ENCODE measurements at places on chromosomes 6 and 20.

GRCh38 chr6:68632734-68633133, 2.3 kb upstream of the ADGRB3 start:
- no peak for DNase-seq

DNA sequence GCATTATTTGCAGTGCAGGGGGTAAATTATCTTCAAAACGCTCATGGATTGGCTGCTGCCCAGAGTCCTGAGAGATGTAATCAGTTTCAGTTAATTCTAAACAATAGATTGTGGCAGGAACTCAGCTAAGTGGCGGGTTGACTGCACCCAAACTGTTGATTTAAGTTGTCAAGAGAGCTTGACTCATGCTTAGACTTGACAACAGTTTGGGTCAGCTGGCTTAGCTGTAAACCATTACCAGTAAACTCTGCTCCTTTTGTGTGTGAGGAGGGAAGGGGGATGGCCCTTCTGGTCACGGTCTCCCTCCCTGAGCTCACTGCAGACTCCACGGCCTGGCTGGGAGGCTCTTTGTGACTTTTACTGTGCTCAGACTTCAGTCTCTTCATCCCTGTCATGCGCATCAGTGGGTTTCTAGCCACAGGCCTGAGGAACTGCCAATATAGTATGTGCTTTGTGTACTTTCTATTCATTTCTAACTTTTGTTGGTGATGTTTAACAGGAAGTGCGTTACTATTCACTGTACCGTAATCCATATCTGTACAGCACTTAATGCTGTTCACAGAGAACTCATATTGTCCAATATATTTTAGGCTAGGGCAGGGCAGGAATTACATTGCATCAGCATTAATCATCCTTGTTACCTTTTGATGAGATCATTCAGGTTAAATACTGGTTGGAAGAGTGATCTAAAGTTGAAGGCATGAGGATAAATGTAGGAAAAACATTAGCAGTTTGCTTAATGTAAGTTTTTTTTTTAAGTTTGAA, 488.3 kb downstream of the CDKAL1 start:
- DNase-seq: no peak

DNA sequence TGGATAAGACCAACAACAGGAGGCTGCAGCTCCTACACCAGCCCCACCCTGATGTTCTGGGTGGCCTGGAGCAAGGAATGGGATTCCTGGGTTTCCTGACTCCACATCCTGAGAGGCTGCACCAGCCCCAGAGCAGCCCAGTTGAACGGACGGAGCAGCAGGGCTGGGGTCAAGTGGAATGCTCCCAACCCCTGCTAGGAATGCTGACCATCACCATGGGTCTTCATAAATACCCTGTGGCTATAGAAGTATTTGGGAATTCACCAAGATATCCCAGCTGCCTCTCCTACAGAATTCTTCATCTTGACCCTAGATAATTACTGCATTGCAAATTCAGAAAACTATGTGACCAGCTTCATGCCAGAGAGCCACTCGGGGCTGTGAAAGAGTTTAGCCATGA, 180.3 kb downstream of the THBS2 start:
- DNase-seq: no peak

GRCh38 chr20:32036716-32037485, 15.1 kb upstream of the HCK start:
- no peak for DNase-seq

- no peak for DNase-seq
These were observed 59.2 kb downstream of the PHACTR3 start for GRCh38 chr20:59663513-59664060.

DNA sequence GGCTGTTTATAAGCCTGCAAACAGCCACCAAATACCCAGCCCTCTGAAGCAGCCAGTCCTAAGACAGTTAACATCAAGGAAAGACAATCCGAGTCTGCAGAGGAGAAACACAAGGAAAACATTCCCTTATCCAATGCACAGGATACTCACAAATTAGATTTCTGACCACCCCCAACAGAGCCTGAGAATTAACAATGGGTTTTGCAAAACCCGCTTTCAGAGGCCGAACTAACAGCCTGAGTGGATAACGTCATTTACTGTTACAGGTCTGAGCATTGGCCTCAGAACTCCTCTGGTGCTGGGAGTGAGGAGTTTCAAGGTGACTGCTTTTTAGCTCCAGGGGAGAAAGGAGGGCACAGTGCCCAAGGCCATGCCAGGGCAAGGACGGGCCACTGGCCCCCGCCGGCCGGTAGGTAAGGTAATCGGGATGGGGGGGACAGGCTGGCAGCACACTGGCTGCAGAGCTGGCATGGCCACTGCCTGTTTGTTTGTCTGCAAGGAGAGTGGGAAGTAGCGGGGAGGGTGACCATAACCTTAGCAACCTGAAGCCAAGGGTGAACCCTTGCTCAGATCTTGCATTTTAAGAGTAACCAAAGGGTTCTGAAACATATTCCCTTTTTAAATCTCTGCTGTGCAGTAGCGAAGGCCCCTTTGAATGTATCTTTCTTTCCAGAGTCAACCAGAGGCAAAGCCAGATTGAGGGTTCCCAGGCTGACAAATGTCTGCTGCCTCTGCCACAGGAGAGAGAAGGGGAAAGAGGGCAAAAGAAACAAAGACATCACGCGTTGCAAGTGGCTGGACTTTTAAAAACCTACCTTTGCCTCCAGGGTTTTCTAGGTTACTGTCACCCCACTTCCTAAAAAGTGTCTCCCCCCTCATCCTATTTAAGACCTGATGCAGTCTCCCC, 3.9 kb downstream of the ZMYND8 start:
- DNase-seq: no peak

GRCh38 chr6:170459451-170459850, 93.7 kb downstream of the PSMB1 start:
- DNase-seq: no peak

DNA sequence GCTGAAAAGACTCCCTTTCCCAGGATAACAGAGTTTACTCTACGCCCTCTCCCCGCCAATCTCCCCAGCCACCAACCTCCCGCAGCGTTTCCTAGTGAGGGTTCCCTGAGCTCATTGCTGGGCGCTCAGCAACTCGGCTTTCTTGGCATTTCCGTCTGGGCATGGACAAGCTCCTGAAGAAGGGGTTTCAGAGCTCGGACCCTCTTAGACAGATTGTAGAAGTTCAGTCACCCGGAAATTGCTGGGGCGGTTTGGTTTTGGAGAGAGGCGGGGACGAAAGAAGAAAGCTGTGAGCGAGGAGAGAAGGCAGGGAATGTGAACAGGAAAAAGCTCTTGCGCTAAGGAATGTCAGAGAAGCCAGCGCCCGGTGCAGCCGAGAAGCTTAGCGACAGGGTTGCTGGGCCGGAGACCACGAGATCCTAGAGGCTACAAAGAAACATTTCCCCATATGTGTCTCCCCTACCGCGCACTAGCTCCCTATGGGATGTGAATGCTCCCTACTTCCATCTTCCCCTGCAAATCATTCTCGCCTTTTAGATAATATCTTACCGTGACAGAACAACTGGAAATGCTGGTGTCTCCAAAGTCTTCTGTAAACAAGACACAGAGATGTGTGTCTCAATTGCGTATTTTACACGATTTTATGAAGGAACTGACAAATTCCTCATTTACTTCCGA, 15.8 kb downstream of the POM121L2 start:
- no peak for DNase-seq

DNA sequence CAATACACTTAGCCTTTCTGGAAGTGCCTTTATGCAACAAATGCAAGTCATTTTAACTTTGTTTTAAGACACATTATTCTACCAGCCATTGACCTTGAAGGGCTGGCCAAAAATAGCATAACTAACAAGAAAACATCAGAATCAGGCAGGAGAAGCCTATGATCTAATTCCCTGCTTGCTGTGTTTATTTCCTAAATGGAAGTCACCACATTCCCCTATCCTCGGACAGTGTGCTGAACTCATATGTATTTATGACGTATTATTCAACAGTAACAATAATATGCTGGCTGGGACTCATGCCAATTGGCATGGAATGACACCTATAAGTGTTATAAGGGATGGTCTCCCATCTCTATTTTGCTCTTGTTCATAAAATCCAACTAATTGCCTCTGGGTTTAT, 140.7 kb downstream of the MAP3K7 start:
- DNase-seq: no peak

DNA sequence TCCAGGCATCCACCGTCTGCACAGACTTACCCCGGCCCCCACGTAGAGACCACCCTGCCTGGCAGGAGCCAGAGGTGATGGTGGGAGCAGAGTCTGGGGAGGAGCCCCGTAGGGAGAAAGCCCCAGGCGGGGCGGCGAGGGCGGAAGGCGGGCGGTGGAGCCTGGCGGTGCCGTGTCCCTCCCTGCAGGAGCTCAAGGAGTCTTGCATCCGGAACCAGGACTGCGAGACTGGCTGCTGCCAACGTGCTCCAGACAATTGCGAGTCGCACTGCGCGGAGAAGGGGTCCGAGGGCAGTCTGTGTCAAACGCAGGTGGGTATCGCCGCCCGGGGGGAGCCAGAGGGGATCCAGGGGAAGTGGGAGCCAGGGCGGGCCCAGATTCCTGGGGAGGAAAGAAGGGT, 6.0 kb downstream of the CLPSL1 start:
- DNase-seq: no peak

- no peak for DNase-seq
These were observed 866.7 kb upstream of the GJE1 start for GRCh38 chr6:141265756-141266623.

DNA sequence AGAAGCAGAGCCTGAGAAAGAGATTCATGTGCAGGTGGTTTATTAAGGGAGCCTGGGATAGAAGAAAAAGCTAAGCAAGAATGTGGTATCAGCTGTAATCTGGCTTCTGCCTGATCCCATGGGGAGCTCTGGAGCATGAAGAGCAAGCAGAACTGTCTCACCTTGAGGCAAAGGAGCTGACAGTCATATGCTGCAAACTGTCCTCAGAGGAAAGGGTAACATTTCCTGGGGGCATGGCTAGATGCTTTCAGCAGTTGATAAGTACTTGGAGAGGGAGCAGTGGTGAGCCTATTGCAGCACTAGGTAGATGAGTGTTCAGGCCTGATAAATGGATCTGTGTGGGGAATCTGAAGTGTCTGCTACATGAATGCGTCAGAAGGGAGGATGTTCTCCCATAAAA, 621.5 kb upstream of the BTBD3 start:
- no peak for DNase-seq

DNA sequence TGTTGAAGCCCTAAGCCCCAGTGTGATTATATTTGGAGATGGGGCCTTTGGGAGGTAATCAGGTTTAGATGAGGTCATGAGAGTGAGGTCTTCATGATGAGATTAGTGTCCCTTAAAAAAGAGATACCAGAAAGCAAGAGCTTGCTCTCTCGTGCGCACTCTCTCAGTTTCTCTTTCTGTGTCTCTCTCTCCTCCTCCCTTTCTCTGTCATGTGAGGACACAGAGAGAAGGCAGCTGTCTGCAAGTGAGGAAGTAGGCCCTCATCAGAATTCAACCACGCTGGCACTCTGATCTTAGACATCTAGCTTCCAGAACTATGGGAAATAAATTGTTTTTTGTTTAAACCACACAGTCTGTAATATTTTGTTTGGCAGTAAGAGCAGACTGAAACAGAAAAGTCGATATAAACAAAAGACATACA, 180.5 kb downstream of the IBTK start:
- no peak for DNase-seq

- DNase-seq: no peak
These were observed 31.2 kb upstream of the SMIM28 start for GRCh38 chr6:138346302-138347195.

DNA sequence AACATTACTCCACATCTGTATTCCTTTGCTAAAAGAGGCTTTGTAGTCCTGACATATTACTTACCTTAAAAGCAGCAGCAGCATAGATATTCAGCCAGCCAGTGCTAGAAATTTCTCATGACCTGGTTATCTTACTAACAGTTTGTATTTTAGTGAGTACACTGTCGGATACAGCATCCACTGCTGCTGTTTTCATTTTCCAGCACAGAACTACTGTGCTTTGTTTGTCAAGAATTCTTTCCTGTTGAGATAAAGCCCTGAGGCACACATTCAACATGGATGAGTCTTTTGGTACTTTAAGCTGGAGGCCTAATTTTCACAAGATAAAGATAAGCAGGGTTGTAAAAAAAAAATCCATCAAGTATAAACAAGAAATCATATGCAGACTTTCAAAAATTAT, 311.2 kb upstream of the OPRM1 start:
- no peak for DNase-seq

GRCh38 chr20:58245181-58245891, 16.9 kb upstream of the ANKRD60 start:
- no peak for DNase-seq

DNA sequence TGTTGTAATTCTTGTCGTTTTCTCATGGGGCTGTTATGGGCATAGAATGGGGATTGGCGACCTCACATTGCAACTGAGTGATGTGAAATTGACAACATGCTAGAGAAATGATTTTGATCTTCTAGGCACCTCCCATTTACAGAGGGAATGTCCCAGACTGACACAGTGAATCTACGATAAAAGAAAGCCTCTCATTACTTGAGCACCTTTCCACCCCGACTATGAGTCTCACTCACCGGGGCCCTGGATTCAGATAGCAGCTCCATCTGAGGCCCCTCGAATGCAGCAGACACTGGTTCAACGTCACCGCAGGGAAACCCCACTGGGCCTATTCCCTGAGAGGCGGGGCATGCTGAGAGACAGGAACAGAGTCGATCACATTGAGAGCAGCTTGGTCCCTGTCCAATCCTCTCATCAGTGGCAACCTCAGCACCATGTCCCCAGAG, 49.1 kb downstream of the NFATC2 start:
- no peak for DNase-seq

DNA sequence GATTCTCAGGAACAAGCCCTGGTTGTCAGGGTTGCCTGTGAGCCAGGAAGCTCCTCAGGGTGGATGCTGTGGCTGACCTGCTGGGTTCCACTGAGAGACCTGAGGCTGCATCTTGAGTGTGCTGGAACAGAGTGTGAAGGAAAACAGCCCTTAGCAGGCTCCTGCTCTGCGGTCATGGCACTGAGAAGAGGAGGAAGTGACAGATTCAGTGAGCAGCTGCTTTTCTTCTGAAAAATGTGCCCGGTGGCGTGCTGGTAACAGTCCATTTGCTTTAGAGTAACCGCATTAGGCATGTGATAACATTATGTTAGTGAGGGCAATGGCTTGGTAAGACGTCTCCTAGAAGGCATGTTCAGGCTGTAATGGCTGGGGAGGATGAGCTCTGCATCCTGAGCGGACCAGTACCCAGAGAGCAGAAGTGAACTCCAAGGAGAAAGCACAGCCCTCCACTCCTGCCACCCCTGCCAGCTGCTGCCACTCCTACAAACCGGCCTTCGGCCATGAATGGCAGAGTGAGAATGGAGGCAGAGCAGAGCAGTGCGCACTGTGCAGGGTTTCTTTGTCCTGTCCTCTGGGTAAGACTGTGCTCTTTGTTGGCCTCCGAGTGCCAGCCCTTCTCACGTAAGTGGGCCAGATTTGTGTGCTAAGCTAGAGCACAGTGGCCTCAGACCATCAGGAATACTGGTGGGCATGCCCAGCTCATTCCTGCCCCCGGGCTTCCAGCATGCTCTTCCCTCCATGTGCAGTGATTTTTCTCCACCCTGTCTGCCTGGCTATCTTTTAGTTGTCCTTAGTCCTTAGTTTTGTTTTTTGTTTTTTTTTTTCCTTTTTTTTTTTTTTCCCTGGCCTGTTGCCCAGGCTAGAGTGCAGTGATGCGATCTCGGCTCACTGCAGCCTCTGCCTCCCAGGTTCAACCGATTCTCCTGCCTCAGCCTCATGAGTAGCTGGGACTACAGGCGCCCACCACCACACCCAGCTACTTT, 98.1 kb upstream of the VSTM2L start:
- DNase-seq: no peak
